ENCODE measurements at places on chromosomes 6 and 20.

DNA sequence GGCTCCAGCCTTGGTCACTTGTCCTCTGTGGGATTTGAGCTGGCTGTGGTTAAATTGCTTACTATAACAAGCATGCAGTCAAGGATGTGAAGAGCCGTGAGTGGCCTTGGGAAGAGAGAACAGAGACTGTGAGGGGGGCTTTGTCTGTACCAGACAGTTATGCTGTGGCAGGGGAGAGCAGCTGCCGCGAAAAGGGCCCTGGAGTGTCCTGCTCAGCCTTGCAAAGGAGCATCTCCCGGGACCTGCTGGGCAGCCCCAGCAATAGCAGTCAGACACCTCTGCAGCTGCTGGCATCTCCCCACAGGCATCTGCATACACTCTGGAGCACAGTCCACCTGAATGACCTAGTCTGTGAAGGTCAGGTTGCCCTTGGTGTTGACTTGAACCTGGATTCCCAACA lies 6.3 kb downstream of the EBF4 start:
- no peak for ATAC-seq

DNA sequence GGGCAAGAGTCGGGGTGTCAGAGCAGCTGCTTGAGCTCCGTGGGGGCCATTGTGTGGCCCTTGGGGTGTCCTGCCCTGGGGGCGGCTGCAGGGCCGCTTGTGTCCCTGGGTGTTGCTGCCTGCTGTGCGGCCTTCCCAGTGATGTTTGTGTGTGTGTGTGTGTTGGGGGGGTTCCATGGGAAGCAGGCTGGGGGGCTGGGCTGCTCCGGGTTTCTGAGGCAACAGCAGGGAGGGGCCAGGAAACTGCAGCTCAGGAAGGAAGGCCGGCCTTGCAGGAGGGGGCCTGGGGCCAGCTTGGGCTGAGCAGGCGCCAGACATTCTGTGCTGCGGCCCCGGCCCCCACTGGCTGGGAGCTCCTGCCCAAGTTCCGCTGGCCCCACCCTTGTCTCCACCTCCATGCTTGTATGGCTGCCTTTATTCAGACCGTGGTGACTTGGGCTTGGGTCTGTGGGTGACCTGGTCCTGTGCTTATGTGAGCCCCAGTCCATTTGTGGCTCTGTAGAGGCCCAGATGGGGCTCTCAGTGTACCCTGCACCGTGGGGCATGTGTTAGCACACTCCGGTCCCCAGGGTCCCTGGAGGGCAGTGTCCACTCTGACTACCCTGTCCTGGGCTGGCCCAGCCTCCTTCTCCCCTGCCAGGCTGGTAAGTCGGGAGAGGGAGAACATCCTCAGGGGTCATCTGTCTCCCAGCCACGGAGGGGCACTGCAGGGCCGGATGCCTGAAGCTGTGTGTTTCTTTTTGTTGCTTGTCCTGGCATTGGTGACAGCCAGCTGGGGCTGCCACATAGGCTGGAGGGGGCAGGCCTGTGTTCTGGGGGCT lies 4.6 kb upstream of the SOX18 start:
- peak; percentile 67 for ATAC-seq

DNA sequence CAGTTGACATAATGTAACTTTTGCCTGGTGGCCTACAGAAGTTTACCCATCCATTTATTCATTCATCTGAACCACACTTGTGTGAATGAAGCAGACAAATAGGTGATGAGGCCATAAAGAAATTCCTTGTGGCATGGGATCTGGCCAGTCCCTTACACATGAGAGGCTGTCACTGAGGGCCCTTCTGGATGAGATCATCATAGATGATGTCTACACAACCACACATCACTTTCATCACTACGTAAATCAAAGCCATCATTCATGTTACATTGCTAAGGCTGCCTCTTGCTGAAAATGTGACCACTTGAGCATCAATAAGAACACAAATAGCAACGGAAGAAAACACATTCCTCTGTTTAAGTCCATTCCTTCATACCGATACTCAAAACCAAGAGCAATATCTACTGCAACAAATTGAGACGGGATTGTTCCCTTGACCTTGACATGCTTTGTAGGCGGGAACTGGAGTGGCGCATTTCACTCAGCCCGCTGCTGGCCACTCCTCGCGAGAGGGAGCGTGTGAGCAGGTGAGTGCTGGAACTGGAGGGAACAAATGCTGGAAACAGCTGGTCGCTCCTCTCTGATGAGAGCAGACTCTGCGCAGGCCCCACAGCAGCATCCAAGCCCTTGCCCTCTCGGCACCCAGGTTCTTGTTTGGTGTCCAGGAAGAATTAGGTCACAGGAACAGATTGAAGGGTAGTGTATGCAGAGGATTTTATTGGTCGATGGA lies 49.3 kb downstream of the FAM50B start:
- ATAC-seq = peak; percentile 26

GRCh38 chr6:104843229-104843628 lies 16.5 kb downstream of the HACE1 start:
- no peak for ATAC-seq

DNA sequence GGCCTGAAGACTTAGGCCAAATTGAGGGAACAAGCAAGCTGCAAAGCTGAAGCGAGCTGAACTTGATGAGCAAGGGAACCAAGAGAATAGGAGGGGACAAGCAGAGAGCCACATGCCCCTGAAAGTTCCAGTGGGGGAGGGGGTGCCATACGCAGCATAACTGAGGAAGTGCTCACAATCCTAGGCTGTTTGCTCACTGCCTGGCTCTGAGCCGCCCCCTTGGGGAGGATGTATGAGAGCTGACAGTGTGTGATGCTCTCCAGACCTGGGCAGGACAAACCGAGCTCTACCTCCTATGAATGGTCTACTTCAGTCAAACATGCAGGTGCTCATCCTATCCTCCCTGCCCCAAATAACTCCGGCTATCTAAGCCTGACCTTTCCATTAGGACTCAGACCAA lies 52.1 kb downstream of the FAXC start:
- ATAC-seq = no peak

- ATAC-seq = peak; percentile 77
Observed at GRCh38 chr20:44204156-44204831, 6.3 kb downstream of the OSER1 start.

- ATAC-seq = no peak
Observed at GRCh38 chr6:41652866-41653652, 14.8 kb downstream of the MDFI start.

DNA sequence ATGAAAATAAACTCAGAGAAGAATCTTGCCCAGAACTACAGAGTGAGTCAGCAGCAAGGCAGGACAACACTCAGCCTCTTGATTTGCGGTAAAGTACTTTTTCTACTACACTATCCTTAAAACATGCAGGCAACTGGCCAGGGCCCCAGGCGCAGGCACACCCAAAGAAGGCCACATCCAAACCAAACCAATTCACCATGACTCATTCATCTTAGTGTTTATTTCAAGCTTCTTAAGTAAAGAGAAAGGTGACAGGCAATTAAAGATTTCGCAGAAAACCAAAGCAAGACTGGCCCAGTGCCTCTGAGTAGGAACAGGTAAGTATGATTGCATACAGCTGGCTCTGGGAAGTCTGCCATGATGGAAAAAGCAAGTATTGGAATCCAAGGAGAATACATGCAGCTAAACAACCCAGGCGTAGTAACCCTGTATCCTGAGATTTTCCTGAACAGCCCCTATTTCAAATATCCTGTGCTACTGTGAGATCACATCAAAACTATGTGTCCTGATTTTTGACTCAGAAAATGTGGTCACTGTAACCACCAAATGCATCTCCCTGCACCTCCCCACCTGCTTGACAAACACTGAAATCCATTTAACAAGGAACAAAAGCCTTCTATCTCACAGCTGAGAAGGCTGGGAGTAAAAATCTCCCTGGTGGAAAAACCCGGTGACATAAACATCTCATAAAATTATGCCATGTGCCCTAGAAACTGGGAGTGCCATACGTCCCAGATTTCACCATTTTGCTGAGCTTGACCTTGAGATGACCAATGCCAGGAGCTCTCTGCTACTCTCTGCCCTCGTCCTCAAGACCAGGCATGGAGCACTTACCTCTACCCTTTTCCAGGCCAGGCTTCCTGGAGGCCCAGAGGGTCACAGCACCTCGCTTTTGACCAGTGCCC lies 12.4 kb downstream of the WFDC3 start:
- ATAC-seq = peak; percentile 91

- peak; percentile 44 for ATAC-seq
Observed at GRCh38 chr20:31666258-31667042, 28.7 kb downstream of the COX4I2 start.

DNA sequence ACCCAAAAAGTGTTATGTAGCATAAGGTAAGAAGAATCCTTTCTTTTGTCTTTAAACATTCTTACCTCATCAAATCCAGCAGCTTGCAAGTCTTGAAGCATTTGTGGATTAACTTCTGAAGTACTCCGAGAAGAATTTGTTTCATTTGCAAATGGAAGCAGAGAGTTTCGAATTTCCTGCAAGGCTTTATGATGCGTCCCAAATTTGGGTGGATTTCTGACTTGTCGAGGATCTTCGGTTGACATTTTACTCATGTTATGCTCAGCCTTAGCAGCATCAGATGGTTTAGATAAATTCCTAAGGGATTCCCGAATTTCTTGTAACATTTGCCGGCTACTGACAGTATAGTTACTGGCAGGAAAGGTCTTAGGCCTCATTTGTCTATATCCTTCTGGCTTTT lies 16.2 kb downstream of the LATS1 start:
- ATAC-seq = no peak

- no peak for ATAC-seq
Observed at GRCh38 chr20:53016534-53017042, 44.4 kb downstream of the TSHZ2 start.

- ATAC-seq = no peak
Observed at GRCh38 chr6:139448051-139448649, 73.7 kb upstream of the CITED2 start.

- ATAC-seq = no peak
Observed at GRCh38 chr20:50663095-50663821, 28.1 kb downstream of the RIPOR3 start.

- ATAC-seq = peak; percentile 61
Observed at GRCh38 chr20:35320396-35321126, 28.3 kb upstream of the FAM83C start.

- no peak for ATAC-seq
Observed at GRCh38 chr6:48183178-48183577, 72.2 kb upstream of the PTCHD4 start.

DNA sequence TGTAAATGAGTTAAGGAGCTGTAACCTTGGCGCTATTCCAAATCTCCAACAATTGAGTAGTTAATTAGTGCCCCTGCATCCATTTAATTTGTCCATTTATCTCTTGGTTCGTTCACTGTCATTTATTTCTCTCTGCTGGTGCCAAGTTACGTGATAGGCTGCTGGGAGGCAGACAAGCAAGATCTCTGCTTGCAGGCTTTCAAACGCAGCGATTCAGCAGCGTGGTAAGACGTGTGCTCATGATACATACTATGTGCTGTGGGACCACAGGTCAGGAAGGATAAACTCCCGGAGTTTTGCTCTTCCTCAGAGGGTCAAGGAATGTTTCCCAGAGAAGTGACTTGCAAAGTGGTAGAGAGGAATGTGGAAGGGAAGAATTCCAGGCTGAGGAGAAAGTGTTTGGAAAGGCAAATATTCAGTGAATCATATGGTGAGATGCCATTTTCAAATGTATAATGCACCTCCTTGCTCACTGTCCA lies 46.4 kb downstream of the UTRN start:
- ATAC-seq = no peak

DNA sequence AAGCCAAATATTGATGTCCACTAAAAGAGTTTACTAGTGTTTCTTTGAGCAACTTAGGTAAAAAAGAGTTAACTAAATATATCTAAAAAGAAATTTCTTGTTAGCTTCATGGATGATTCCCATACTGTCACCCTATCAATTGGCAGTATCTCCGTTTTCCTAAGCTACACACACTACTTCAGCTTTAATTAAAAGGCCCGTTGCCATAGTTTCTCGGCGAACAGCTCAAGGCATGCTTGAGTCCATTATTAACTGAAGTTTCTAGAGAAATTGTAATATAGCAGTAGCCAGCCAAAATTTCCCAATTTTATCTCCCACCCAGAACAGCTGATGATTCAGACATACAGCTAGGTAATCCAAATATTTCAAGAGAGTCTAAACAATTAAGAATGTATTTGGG lies 20.0 kb upstream of the BEND6 start:
- no peak for ATAC-seq

DNA sequence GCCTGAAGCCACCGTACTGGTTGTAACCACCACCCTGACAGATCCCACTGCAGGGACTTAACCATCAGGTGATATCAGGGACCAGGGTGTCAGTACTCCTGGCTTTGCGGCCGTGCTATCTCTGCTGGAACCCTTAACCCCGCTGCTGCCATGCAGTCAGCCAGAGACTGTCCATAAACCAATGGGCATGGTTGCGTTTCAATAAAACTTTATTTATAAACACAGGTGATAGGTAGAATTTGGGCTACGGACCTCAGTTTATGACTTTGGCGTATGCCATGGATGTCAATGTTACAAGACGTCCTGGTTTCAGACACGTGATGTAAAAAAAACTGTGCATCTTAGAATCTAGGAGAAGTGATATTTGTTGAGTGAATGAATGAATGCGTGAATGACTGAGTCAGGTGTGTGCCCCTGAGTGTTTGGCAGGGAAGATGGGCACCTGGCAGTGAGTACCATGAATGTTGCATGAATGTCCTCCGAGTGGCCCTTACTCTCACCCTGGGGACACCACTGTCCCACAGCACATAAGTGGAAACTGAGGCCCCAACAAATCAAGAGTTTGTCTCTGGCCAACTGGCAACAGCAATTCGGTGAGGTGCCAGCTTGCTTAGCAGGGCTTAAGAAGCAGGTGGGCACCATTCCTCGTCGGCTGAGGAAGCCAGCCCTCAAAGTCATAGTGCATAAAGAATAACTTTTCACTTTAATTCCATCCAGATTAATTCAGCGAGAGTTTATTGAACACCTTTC lies 64.0 kb upstream of the APCDD1L start:
- ATAC-seq = no peak

- no peak for ATAC-seq
Observed at GRCh38 chr6:144737998-144738397, 452.9 kb downstream of the UTRN start.

DNA sequence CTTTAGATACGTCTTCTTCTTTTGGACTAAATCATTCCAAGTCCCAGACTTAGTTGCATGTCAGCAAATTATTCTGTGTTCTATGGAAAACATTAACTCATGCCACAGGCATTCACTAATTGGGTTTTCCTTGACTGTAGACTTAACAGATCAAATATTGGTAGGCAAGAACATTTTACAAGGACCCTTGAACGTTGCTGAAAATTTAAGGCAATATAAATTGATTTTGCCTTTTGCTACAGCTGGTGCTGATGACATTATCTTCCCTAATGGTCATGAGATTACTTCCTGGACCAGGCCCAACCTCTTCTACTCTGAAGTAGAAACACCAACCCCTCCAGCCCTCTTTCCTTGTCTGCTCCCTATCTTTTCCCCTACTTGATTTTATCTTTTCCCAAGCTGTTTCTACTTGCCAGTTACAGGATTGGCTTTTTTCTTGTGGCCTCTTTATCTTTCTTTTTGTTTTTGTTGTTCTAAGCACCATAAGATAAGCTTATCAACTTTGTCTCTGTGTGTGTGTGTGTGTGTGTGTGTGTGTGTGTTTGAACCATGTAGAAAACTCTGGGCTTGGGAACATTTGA lies 514.0 kb upstream of the SOX4 start:
- ATAC-seq = no peak

DNA sequence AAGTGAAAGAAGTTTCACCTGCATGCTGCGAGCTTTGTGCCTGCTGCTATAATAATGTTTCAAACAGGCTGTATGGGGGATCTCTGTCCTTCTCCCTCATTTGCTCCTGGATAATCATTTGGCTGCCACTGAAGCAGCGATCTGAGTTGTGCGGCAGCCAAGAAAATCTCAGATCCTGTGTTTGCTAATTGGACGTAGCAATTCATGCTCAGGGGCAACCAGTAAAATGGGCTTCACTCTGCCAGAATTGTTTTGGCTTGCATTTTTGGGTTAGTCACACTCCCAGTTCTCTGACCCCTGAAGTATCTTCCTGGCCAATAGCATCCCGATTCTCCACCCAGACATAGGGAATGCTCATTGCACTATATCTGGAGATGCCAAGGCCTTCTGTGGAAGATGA lies 13.7 kb upstream of the STXBP5 start:
- no peak for ATAC-seq
